Cortex of kidney (tissue), 1 donor: ENCODE measurements at places on chromosomes 2 and 18.

DNA sequence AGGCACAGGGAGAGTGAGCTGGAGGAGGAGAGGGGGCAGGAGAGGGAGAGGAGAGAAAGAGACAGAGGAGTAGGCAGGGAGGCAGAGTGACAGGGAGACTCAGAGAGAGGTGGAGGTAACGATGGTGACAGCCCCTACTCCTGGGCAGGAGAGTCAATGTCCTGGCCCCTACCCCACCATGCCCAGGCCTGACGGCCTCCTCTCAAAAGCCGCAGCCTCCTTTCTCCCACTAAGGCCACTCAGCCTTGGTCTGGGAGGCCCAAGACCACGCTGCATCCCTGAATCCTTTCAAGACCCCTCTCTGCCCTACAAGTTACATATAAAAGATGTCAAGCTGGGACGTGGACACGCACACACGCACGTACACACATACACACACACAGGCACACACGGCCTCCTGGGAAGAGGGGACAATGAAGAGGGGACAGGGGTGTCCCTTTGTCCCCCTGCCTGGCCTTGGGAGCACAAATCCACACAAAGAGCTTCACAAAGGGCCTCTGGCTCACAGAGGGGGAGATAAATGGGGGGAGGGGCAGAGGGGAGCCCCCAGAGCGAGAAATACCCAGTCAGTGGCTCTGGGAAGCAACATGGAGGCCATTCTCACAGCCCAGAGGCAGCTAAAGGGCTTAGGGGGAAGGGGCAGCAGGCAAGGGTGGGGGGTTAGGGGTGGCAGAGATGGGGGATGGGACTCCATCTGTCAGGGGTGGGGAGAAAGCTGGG lies 19.5 kb upstream of the TNS1 start:
- DNase-seq, result no peak

DNA sequence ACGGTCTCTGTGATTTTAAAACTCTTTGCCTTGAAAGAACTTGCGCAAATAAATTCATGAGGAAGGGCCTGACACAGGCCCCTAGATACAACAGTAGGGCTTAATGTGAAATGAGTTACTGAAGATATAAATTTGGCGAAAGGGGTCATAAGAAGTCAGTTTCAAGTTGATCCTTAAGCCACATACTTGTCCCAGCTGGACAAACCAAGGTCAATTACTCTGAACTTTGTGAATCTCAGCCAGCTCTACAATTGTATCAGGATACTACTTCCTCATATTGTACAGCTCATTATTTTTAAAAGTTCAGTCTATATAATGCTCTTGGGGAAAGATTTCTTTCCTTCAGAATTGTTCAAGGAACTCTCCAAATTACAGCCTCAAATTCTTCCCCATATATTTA lies 432.8 kb downstream of the METTL4 start:
- DNase-seq, result no peak

DNA sequence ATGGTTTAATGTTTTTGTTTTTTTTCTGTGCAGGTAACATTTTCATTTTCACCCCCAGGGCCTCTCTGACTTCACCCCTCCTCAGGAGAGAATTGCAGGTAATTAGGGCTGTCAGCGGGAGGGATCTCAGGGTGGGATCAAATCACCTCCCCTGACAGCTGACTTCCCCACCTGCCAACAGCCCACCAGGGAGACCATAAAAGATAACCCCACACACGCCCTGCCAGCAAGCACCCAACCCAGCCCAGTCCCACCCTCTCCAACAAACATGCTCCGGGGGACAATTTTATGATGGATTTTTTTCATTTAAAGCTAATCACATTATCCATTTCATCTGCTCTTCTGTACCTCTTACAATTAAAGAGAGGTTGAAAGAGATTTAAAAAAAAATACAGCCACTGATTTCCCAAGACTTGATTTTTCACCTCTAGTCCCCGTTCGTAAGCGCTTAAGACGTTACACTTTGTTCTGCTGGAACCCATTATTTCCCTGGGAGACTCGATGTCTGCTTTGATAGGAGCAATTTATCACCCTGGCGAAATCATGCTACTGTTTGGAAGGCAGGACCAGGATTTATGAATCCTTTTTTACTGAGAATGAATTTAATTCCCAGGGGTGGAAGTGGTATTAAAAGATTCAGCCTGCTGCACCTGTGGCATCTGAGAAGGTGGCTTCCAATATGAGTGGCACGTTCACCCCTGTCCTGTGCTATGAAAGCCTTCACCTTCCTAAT lies 232.9 kb upstream of the ID2 start:
- no peak for DNase-seq

DNA sequence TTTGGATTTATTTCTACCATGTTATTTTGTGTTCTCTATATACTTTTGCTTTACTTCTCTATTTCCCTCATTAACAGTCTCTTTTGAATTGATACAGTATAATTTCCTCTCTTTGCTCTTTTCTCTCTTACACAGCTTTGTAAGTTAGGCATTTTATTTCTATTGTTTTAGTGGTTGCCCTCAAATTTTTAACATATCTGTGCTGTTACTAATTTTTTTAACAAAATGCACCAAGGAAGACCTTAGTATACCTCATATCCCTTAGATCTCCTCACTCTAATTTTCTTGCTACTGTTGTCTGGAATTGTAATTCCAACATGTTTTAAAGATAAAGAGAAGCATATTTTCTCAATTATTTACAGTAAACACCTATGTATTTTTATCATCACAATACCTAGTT lies 416.8 kb upstream of the SLC14A2 start:
- no peak for DNase-seq

- no peak for DNase-seq
Observed at GRCh38 chr2:190984595-190984994, 29.4 kb downstream of the STAT1 start.

- no peak for DNase-seq
Observed at GRCh38 chr2:210623506-210623905, 67.1 kb downstream of the CPS1 start.

- no peak for DNase-seq
Observed at GRCh38 chr2:50723286-50723938, 308.5 kb downstream of the NRXN1 start.

DNA sequence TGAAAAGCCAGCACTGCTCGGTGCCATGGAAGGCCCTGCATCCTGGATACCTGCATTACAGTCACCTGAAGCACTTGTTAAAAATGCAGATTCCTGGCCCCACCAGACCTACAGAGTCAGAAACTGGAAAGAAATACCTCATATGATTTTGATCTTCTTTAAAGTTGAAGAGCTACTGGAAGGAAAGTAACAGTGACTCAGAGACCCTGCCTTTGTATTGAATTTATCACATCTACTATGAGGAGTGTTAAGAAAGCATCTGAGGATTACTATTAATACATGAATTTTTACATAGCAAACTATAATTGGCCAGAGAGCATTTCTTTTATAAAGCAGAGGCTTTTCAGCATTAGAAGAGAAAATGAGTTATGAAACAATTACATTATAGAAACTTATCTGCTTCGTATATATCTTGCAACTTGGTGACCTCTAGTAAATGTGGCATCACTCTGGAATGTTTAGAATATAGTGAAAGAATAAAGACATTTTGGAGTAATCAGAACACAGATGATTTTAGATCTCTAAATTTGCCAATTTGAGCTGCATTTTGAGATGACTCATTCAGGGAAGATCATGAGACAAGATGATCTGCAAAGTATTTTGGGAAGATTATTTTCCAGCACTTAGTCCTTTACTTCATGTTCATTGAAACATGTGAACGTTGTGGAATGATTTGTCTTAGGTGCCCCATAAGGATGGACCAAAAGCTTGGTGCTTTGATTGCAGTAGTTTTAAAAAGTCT lies 12.2 kb downstream of the PTPRM start:
- DNase-seq, result no peak

- no peak for DNase-seq
Observed at GRCh38 chr2:80874374-80874773, 569.8 kb upstream of the LRRTM1 start.

- no peak for DNase-seq
Observed at GRCh38 chr2:108363024-108363907, 14.5 kb upstream of the SULT1C4 start.

GRCh38 chr2:47344890-47345589 lies 57.9 kb upstream of the MSH2 start:
- no peak for DNase-seq

- no peak for DNase-seq
Observed at GRCh38 chr2:239198221-239198620, 202.6 kb downstream of the HDAC4 start.

DNA sequence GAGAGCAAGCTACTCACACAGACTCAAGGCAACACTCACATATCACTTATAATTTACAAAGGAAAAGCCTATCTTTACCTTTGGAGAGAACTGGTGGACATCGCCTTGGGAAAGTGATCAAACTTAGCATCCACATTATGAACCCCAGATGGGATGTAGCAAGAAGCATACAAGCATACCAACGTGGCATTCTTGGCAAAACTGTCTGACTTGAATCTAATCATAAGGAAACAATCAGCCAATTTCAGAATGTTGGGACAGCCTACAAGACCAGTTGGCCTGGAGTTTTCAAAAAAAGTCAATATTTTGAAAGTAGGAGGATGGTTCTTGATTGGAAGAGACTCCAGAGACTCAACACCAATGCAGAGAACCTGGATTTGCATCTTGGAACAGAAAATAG lies 79.1 kb upstream of the PMAIP1 start:
- DNase-seq, result no peak
